ENCODE measurements at places on chromosomes 6 and 20.
A peak's percentile ranks its signal among the peaks of the same experiment; 100 is the strongest.

DNA sequence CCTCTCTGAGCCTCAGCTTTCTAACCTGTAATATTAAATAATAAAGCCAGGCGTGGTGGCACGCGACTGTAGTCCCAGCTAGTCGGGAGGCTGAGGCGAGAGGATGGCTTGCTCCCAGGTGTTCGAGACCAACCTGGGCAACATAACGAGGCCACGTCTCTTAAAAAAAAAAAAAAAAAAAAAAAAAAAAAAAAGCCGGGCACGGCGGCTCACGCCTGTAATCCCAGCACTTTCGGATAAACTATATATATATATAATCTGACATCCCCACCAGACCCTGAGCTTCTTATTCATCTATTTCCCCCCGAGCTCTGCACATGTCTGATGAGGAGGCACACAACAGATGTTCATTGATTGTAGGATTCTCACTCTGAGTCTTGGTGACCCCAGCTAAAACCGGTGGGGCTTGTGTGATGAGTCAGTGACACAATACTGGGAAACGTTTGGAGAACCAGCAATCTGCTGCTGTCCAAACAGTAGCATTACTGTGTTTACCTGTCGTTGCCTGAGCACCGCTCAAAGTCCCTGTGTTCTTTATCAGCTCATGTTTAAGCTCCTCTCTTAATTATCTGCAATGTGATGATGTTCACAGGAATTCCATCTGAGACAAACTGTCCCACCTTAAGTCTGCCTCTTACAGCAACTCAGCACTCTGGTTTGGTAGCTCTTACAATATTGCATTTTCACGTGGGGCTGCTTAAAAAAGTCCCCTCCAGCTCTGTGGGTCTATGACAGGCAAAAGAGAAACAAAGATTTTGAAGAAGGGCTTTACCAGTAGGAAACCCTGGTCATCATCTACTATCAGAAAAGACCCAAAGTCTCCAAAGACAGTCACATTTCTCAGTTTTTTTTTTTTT, 1.0 kb upstream of the SPATA2 start:
- peak; percentile 39 for DNase-seq

DNA sequence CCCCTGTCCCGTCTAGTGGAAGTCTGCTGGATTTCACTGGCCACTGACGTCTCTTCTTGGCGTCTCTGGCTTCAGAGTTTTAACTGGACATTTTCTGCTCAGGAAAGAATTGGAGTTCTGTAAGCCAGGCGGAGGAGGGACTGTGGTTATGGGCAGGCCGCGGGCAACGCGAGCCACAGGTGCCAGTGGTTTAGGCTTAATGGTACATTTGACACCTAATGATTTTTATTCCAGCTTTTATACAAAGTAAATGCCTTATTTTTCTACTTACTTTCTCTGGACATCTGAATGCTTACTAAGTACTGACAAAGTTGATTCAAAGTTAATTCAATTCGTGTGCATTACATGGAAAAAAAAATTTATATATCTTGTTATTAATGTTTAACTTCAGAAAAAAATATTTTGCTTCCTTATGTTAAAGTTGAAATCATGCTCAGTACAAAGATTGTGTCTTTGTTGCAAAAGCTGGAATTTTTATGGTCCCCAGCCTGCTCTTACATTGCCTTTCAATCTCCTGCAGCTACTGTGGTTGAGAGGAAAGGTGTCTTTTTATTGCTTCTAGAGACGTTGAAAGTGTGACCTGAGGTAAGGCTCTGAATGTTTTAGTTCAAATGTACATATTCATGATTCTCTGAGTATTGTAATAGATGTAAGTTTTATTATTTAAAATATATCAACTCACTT, 231.0 kb downstream of the SMOC2 start:
- no peak for DNase-seq

DNA sequence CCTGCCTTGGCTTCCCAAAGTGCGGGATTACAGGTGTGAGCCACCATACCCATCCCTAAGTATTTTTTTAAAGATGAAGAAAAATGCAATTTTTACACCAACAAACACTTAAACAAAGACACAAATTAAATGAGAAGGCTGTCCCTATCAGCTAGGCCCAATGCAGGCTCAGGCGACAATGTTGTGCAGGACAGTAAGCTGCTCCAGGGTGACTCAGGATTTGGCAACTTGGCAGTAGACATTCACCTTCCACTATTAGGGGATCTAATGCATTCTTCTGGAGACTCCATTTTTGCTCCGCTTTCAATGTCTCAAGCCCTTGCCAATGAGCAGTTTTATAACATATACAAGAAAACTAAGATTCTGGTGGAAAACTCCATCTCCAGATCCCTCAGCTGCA, 19.7 kb downstream of the NDRG3 start:
- no peak for DNase-seq

- no peak for DNase-seq
These were observed 13.8 kb downstream of the SYNGAP1 start for GRCh38 chr6:33433544-33434191.

DNA sequence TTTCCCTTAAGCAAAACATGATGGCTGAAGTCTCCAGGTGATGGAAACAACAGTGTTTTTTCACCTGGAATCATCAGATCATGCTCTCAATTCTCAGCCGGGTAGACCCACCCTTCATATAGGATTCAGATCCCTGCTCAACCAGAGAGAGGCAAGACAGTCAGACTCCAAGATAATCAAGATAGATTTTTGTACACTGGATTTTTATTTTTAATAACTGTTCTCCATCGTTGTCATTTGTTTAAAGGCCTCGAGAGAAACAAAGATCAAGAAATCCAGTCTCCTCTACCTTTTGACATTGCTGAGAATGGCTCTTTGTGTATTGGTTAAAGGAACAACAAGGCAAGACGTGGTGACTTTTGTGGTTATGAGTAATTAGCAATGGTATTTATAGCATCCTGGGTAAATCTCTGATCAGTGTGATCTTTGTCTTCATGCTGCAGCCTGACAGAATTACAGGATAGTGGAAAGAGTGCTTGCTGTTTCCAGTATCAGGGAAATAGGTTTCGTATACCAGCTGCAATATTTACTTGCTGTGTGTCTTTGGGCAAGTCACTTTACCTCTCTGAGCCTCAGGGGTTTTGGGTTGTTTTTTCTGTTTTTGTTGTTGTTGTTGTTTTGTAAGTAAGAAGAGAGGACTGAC, 29.9 kb downstream of the ID4 start:
- no peak for DNase-seq

DNA sequence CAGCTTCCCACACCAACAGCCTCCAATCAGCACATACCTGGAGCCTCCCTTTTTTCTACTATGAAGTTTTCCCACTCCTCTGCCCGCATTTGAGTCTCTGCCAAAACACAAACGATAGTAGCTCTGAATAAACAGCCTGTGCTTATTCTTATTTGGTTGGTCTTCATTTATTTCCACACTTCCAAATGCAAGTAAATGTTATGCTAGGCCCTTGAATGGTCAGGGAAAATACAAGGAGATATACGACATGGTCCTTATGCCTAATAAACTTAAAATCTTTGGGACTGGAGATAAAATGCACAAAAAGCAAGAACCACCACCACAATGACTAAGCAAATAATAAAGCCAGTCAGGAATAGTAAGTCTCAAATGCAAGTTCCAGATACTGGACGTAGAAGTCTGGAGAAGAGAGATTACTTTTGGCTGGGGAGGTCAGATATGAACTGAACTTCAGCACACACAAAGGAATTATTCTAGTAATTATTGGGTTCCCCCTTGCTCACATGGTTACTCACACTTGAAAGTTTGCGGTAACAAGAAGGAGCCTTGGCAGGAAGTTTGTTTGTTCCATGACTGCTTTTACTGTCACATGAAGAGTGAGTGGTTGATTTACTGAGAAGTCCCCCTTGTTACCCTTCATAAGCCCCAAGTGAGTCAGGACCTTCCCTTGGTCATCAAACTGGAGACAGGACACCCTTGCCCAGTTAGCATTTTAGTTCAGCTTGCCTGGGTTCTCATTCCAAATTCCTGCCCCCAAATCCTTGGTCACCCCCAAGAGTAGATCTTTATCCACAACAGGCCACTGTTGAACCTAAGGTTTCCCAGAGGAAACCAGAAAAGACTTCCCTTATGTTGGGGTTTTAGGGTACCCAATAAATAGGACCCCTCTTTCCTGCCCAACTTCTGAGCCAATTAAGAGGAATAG, 511.2 kb upstream of the JARID2 start:
- peak; percentile 68 for DNase-seq

DNA sequence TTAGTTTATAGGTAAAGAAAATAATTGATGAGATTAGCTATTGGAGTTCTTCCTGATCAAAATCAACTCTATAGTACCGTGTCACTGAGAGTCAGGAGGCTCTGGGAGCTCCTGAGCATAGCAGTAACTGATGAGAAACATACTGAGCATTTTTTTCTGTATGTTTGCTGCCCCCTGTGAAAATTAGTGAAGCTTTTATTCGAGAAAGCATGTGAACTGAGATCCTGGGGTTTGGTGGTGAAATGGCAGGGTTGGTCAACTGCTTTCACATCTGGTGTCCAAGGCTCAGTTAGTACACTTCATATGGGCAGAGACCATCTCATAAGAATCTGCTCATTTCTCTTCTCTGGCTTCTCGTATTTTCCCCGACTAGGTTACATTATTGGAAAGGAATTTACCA, 4.1 kb upstream of the ABT1 start:
- DNase-seq = no peak

DNA sequence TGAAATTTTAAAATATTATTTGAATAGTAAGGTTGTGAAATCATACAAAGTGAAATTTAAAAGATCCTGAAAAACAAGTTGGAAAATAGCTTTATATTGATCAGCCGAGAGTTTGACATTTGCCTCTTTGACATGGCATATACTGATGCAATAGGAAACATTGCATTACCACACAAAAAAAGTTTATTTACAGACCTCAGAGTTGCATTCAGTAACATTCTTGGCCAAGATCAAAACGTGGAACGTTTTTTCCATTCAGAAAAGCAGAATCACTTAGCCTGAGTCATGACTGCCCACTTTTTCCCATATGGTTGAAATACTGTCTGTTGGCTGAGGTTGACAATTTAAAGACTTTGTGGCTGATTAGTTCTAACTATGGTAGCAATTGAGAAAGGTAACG, 55.1 kb upstream of the BACH2 start:
- no peak for DNase-seq

- DNase-seq = no peak
These were observed 1.2 kb downstream of the ZNF831 start for GRCh38 chr20:59164686-59165391.

DNA sequence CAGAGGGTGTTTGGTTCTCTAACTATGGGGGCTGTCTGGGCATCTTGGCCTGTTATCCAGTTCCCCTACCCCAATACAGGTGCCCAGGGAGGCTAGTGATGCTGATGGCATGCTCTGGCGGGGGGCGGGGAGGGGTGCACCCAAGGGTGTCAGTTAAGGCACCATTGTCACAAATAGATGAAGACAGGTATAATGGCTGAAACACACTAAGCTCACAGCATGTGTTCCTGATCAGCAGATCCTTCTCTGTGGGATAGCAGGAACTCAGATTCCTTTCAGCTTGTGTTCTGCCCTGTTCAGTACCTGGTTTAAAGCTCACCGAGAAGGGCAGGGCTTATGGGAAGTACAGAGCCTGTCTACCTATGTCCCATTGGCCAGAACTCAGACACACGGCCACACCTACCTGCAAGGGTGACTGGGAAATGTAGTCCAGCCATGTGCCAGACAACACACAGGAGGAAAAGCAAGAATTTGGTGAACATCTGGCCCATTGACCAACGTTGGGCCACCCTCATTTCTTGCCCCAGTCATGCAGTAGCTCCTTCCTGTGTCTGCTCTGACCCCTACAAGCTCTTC, 3.4 kb upstream of the RSPO4 start:
- peak; percentile 22 for DNase-seq

GRCh38 chr20:8449123-8449522, 317.1 kb downstream of the PLCB1 start:
- no peak for DNase-seq

DNA sequence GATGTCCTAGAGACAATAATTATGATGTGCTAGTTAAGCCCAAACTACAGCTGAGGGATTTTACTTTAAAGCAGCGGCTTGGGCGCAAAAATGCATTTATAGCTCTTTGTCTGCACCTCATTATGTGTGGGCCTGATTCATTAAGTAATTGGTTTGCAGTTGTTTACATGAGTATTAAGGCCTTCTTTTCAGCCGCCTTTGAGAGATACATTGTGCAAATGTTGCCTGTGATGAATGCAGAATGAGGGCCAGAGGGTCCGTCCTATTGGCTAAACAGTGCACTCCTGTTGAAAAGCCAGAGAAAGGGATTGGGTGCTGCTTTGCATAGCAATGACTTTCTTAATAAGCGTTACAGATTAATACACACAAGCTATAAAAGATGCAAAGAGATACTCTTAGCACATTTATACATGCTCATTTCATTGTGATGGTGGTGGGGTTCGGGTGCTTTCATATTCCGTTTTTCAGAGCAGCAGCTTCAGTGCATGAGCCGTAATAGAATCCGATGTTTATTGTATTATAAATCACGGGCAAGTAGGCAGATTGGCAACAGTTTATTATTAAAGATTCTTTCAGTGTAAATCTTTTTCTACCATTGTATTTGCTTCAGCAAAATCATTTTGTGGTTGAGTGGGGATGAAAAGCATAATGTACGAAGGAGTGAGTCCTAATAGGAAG, 68.2 kb upstream of the XRN2 start:
- DNase-seq = no peak

DNA sequence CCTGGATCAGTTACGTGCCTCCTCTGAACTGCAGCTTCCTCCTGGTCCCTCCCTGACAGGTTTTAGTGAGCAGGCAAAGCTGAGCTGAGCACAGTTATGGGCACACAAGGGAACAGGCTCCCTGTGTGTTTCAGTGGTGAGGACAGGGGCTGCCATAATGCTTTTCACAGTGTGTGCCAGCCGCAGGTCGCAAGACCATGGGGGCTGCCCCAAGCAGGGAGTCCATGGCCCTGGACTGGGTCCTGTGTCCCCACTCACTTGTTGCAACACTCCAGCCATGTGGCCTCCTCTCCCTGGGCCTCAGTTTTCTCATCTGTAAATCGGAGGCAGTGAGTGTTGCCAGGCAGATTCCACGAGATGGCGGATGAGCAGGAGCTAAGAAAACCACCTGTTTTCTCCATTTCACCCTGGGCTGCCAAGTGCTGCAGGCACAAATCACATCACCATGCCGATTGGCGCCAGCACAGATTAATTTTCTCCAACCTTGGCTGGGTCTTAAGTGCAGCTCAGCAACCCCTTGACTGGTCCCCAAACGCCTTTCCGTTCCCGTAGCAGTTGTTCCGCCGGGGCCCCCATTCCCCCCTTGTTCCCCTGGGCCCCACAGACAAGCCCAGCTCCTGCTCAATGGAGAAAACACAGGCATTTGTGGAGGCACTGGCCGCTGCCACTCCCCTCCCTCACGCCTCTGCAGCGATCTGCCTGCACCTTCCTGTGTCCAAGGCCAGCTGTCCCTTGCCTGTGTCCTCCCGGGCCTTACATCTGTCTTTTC, 57.1 kb upstream of the NNAT start:
- no peak for DNase-seq

- no peak for DNase-seq
These were observed 235.9 kb upstream of the SUPT3H start for GRCh38 chr6:45613656-45614055.

- DNase-seq = no peak
These were observed 174.0 kb downstream of the MRPL14 start for GRCh38 chr6:43953256-43953655.

DNA sequence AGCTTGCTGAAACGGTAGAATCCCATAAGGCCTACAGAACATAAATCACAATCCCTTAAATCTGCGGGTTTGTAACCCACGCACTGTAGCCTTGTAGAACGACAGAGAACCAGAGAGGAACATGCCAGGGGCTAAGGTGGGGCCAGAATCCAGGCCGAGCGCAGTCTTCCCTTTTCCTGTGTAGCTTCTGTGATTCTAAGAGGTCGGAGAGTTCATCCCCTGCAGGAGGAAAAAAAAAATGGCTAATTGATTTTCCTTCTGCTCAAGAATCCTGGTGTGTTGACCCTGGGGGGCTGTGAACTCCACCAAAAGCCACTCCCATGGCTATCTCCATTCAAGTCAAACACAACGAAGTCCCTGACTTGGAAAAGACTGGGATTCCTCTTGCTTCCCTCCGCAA, 96.3 kb downstream of the SPTLC3 start:
- DNase-seq = no peak

All from stimulated activated CD4-positive, alpha-beta T cell treated with anti-CD3 and anti-CD28 coated beads, Interleukin-1b, Interleukin-23, amount 100 ng/mL, for 48 hours (primary cell).